ENCODE measurements at places on chromosomes 4 and X.

DNA sequence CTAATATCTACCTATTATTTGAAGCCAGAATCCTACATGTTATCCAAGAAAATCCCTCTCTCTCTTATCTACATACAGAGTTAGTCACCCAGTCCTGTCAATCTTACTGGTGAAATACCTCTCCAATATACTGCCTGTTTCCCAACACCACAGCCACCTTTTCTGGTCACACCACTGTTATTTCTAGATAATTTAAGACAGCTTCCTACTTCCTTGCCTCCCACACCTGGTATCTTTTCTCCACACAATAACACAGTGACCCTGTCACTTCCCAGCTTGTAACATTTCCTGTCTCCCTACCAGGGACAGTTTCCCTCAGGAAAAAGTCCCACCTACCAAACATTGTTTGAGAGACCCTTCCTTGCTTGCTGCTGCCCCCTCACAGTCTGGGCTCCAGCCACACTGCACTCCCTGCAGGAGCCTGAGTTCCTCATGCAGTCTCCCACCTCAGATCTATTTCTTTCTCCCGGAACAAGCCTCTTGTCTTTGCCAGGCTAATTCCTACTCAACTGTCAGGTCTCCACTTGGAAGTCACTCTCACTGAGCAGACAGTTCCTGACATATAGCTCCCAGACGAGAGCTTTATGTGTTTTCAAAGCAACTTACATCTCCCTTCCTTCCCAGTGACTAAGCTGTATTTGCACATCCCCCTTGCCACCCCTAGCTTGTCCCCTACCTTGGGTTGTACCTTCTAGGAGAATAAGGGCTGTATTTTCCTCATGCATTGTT is 73.6 kb upstream of the QRFPR start:
- DNase-seq = no peak

DNA sequence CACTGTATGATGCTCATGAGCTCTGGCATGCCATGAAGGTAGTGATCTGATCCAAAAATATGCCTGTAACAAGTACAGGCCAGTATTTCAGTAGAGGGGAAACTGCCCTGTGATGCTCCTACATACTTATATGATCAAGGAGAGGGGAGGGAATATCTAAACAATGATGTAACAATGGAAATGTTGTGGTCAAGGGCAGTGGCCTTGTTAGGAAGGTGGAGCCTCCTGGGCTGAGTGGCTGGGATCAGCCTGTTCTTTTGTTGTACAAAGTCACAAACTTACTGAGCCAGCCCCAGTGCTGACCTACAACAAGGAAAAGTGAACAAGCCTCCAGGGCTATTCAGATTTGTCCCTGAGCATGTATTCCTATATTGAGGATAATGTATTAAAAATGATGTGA is 70.3 kb downstream of the ANXA10 start:
- peak; percentile 44 for DNase-seq

- DNase-seq = peak; percentile 90
Measured at GRCh38 chr4:26032630-26033317, 118.8 kb downstream of the SMIM20 start.

- DNase-seq = peak; percentile 95
Measured at GRCh38 chr4:185305979-185306442, 89.7 kb downstream of the LRP2BP start.

- peak; percentile 4 for DNase-seq
Measured at GRCh38 chr4:174763454-174764104, 65.5 kb downstream of the GLRA3 start.

- DNase-seq = peak; percentile 27
Measured at GRCh38 chrX:49754233-49754857, 58.6 kb upstream of the PAGE1 start.

DNA sequence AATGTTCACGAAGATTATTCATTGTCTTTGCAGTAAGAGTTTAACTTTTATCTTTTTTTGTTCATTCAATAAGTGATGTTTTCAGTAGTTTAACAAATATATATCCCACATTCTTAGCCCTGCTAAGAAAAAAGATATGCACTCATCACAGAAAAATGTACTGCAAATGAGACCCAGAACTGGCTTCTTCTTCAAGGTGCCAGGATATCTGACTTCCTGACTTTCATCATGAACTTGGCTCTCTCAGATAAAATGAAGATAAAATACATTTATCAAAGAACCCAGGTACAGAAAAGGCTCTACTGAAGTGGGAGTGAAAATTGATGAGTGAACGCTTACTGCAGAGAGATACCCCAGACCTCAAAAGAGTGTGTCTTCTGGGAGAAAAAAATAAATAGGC is 177.8 kb upstream of the DKK2 start:
- DNase-seq = peak; percentile 47

DNA sequence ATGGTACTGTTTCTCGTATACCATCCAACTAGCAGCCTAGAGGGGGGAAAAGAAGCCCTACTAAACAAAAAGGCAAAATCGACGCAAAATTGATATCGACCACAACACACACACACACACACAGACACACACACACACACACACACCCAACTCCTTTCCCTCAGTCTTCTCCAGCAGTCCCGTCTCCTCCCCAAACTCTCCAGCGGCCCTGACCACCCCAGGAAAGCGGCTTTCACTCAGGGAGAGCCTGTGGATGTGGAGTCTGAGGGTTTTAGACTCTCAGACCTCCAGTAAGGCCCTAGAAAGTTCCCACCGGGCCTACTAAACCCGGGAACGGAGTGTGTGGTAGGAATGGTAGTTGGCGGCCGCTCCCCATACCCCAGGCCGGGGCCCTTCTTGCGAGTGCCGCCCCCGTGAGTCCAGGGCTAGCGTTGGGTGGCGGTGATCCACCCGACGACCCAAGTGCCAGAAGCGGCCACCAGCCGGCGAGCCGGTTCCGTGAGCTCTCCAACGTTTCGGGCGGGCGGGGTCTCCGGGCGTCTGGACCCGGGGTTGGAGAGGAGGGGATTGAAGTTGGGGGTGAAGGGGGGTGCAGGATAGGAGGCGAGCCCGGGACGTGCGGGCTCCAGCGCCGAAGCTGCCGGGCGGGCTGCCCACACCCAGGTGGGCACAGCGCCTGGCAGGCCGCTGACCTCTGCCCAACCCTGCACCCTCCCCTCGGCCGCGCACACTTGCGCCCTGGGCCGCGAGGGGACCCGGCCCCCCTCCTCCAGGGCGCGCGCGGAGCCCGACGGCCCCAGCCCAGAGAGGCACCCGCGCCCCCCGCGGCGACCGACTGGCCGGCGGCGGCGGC is 13.7 kb downstream of the ARX start:
- no peak for DNase-seq

DNA sequence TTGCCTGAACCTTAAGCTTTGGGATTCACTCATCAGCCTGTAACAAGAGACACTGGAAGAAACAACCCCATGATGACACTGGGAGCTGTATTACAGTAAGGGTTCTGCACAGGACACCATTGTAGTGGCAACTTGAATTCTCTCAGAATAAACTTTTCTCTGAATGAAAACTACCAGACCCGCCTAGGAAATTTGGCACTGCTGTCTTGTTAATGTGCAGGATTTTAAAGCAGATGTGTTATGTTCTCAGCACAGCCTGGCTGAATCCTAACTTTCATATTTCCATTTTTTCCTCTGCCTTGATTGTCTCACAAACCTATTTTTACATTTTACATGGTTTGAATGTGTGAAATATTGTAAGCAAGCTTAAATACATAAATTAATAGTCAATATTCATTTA is 253.6 kb downstream of the UNC5C start:
- no peak for DNase-seq

GRCh38 chr4:150139297-150139865 is 61.1 kb downstream of the DCLK2 start:
- no peak for DNase-seq

- no peak for DNase-seq
Measured at GRCh38 chrX:34112459-34112858, 19.7 kb downstream of the FAM47A start.

DNA sequence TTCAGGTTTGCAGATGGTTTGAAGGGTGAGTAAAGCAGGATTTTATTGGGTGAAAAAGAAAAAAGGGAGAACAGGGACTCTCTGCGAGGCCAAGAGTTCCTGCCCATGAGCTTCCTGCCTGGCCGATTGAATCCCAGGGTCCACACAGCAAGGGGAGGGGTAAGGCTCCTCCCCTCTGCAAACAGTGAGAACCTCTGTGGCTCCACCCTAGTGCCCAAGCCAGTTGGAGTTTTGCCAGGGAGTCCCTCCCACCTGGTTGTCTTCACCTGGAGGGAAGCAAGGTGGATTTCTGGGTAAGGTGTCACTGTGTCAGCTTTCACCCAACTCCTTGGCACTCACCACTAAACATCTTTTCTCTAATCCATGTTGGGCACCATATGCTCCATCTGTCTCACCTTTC is 70.9 kb downstream of the PDHA2 start:
- no peak for DNase-seq

- peak; percentile 70 for DNase-seq
Measured at GRCh38 chr4:16794816-16795445, 103.5 kb downstream of the LDB2 start.

- DNase-seq = no peak
Measured at GRCh38 chrX:86210772-86211171, 62.5 kb downstream of the DACH2 start.

- no peak for DNase-seq
Measured at GRCh38 chr4:84483688-84484087, 15.4 kb downstream of the NKX6-1 start.

All from fibroblast of skin of scalp (primary cell).